ENCODE measurements at places on chromosomes 5 and 9.

- peak; percentile 51 for DNase-seq
Observed at GRCh38 chr5:36734422-36734821, 128.0 kb downstream of the SLC1A3 start.

DNA sequence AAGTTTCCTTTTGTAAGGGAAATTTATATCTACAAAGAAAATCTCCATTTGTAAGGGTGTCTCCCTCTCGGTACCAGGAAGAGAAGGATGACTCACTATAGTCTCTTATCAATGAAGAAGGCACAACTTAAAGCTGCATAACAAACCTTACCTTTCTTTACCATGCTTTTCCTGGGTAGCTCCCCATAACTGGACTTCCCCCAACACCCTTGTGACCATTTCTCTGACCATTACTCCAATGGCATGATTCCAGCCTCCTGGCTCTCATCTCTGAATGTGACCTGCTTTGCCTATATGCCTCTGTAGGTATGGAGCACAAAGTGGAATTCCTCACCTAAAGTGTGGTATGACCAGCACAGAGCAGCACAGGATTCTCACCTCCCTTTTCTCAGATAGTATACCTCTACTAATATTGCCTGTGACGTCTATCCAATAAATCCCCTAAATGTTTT is 62.8 kb downstream of the GNA14 start:
- DNase-seq = no peak

GRCh38 chr5:94544875-94545547 is 73.4 kb downstream of the KIAA0825 start:
- DNase-seq = no peak

DNA sequence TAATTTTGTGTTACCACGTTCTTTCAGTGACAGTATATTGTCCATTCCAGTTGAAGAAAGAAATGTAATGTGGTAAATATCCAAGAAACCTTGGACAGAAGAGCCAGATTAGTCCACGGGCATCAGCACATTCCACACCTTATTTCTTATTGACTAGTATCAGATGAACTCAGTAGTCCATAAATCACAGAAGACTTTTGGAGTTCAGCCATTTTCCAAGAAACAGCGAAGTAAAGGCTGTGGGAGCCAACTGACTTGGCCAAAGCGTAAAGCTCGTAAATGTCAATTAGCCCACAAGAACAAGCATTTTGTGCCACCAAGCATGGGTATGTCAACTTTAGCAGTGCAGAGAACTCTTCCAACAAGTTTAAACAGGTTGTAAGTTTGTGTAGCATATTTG is 60.2 kb upstream of the STARD4 start:
- DNase-seq = no peak

GRCh38 chr5:122858451-122858850 is 13.0 kb downstream of the SNX24 start:
- peak; percentile 11 for DNase-seq

- DNase-seq = no peak
Observed at GRCh38 chr5:168407211-168407610, 79.1 kb upstream of the RARS1 start.

DNA sequence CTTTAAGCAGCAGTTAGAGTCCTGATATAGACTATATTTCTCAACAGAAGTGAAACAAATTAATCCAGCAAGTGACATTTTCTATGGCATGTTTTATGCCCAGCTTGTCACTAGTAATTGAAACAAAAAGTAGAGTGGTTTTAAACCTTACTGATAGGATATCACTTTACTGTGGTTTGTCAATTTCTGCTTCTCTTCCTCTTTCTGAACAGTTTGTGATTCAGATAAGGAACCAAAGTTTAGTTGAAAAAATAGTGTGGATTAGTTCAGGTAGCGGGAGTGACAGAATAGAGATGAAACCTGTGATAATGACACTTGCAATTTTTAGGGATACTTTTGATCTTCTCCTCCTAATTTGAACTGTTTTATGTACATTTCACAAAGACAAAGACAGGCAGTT is 485.7 kb upstream of the EDIL3 start:
- DNase-seq = no peak

GRCh38 chr5:53069626-53070025 is 39.9 kb downstream of the MOCS2 start:
- DNase-seq = no peak

DNA sequence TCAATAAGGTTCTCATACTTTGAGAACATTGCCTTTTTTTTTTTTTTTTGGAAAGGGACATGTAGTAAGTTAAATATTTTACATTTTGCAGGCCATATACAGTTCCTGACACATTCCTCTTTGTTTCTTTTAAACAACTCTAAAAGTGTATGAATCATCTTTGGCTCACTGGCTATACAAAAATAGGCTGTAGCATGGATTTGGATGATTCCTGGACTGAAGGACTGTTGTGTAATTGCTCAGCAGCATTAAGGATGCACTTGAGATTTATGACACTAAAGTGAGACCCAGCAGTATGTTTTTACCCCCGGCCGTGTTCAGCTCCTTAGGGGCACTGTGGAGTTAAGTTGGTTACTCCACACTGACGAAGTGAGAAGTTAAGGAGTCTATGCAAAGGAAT is 41.3 kb downstream of the VPS13A start:
- no peak for DNase-seq

DNA sequence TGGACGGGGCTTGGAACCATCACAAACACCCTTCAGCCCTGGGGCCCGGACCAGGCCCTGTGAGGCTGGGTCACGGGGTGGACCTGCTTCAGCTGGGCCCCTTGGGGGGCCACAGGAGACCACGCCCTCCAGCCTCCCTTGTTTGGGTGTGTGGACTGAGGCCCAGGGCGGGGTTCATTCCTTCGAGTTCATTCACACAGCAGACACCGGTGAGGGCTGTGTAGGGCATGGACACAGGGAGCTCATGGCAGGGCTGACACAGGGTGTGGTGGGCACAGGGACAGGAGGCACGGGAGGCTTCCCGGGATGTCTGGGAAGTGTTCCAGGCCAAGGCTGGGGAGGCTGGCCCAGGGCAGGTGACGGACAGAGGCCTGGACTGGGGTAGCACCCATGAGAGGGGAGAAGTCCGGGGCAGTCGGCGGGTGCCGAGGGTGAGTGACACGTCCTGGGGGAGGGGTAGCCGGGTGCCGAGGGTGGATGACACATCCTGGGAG is 8.9 kb downstream of the DNLZ start:
- DNase-seq = no peak

DNA sequence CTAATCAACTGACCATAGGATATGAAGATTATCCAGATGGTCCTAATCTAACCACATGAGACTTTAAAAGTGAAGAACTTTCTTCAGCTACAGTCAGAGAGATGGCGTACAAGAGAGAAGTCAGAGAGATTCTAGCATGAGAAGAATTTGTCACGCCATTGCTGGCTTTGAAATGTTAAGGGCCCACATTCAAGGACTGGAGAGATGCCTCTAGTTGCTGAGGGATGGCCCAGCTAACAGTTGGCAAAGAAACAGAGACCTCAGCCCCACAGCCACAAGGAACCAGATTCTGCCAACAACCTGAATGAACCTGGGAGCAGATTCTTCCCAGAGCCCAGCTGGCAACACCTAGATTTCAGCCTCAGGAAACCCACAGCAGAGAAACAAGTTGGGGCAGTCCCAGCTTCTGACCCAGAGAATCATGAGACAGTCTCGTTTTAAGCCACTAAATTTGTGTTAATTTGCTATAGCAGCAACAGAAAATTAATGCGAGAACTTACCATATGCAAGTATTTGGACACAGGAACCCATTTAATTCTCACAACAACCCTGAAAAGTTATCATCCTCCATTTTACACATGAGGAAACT is 132.0 kb downstream of the MLLT3 start:
- no peak for DNase-seq

DNA sequence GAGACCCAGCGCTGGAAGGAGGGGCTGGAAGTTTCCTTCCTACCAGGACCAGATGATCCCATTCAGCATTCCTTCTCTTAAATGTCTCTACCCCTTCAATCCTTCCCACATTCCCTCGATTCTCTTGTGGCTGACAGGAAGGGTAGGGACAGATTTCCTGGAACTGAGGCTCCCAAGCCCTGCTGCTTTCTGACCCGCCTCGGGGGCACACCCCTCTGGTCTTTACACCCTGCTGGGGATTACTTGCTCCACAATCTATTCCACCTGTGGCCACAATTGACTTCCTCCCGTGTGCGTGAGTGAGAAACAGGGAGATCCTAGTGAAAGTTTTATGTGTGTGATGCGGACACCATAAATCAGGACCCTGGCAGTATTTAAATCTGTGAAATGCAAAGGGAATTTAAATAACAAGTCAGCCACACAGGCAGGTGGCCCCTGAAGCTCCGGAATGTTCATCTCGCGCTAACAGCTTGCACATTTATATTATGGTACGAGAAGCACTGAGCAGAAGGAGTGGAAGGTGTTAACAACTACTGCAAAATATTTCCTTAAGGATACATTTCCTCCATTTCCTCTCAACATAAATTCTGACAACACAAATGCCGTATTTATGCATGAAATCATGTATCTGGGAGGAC is 237.5 kb downstream of the SLIT3 start:
- DNase-seq = no peak

- DNase-seq = no peak
Observed at GRCh38 chr5:169895926-169896325, 84.4 kb downstream of the INSYN2B start.

GRCh38 chr9:135359764-135360163 is 119.8 kb upstream of the PPP1R26 start:
- no peak for DNase-seq

DNA sequence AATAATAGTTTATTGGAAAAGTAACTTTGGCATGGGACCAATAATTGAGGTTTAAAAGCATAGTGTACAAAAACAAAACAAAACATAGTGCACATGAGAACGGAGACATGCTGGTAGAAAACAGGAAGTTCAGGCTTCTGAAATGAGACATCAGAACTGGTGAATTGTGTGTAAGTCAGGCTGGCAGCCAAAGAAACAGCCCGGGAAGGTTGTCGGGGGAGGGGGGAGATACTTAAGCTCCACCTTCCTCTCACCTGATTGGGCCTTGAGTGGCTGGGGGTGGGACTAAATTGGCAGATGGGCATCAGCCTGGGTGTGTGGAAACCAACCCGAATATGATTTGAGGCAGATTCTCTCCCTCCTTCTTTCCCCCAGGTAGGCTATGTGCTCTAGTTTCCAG is 256.3 kb downstream of the SMARCA2 start:
- no peak for DNase-seq

DNA sequence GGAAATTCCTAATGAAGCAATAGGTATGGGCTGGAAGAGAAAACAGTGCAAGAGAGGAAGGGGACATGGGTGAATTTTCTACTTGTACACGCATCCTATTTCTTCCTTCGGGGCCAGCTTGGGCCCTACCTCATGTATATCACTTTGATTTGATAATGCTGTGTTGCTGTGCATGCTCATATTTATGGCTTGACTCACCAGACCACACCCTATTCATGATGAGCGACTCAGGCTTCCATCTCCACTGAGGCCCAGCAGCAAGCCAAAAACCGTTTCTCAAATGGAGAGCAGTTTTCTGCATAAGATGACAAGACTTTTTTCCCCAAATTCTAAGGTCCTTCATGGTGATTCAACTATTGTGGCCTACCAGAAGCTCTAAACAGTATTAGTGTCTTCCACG is 2039.1 kb upstream of the CDH9 start:
- no peak for DNase-seq

DNA sequence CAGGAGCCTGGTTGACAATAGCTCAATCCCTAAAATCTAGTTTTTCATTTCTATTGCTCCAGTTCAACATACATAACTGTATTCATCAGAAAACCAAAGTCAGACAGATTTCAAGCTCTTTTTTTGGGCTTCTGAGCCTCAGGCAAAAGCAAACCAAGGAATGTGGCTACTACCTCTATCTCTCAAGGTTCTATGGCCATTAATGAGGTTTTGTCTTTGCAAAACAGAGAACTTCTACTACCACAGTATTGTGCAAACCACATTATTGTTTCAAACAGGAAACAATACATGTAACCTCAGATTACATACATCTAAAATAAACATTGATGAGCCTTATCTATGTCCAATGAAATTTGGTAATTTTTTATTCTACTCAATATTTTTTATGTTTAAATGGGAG is 35.5 kb upstream of the FTMT start:
- no peak for DNase-seq

DNA sequence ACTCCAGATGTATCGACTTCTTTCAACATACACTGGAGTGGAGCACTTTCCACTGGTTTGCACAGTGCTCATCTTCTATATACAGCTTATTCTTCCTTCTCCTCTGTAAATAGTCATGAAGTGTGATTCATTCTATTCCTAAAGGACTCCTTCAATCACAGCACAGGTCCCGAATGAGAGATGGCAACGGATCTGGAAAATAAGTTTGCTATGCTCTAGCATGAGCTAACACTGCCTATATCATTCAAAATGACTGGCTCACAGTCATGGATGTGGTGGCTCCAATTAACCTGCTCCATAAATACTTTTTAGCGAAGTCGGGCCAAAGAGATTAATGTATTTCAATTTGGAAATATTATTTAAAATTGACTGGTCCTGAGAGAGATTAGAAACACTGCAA is 272.1 kb upstream of the CDH6 start:
- DNase-seq = no peak

GRCh38 chr9:2872250-2872930 is 28.5 kb upstream of the PUM3 start:
- peak; percentile 50 for DNase-seq

GRCh38 chr9:133158695-133159094 is 5.0 kb downstream of the GBGT1 start:
- no peak for DNase-seq

GRCh38 chr9:132726576-132727130 is 56.4 kb downstream of the GTF3C4 start:
- no peak for DNase-seq

Data from NCI-H748 treated with DMSO at 0.1 percent for 48 hours (cell line).